ENCODE measurements at places on chromosomes 3 and 15. TPM values are rescaled to one million over a fixed set of nuclear protein-coding genes. Genes with fewer than 3 reads are reported as not detected.

Gene GHRL
- not detected for total RNA-seq

Gene CHST13
- total RNA-seq, result not detected

Gene COL6A6
- 0.50 TPM for total RNA-seq

Gene ZNF501
- 3.8 TPM for total RNA-seq

Gene MEX3B
- 3.0 TPM for total RNA-seq

Gene FBXL2
- 7.0 TPM for total RNA-seq

Gene CHRM5
- 0.06 TPM for total RNA-seq

Gene CD200R1
- not detected for total RNA-seq

Gene KLF15
- 21.9 TPM for total RNA-seq

Gene CX3CR1
- not detected for total RNA-seq

Gene XCR1
- not detected for total RNA-seq

Gene LRIG1
- 6.6 TPM for total RNA-seq

Gene EBLN2
- 1.6 TPM for total RNA-seq

Gene GHSR
- total RNA-seq, result not detected

Gene ENTPD3
- 0.06 TPM for total RNA-seq

Gene CSTA
- total RNA-seq, result 2.5 TPM

Gene CELSR3
- 2.2 TPM for total RNA-seq

Gene ACTL6A
- total RNA-seq, result 39.3 TPM

Gene CADPS
- not detected for total RNA-seq

Gene COPG1
- total RNA-seq, result 169 TPM

Gene CFAP92
- total RNA-seq, result not detected

Gene TUSC7
- total RNA-seq, result not detected

Gene TCF12
- total RNA-seq, result 69.7 TPM

Gene NEO1
- 23.2 TPM for total RNA-seq

Gene RTP3
- total RNA-seq, result not detected

Gene SGO1
- total RNA-seq, result 1.9 TPM

Gene GOLIM4
- total RNA-seq, result 51.8 TPM

Gene SERPINI2
- not detected for total RNA-seq

Gene CCRL2
- total RNA-seq, result 0.62 TPM

Gene FOXB1
- total RNA-seq, result not detected

Gene GOLGB1
- 41.1 TPM for total RNA-seq

Gene SLC12A1
- total RNA-seq, result not detected

Gene ANKUB1
- not detected for total RNA-seq

Gene CP
- 2.4 TPM for total RNA-seq

Gene RBP2
- total RNA-seq, result not detected

Gene SPTSSB
- not detected for total RNA-seq

Gene KBTBD8
- total RNA-seq, result 0.31 TPM

Gene RTP1
- total RNA-seq, result not detected

All from cardiac ventricle fibroblast (primary cell).